Stimulated activated CD8-positive, alpha-beta memory T cell treated with anti-CD3 and anti-CD28 coated beads, Interleukin-4, amount 100 ng/mL, for 48 hours (primary cell): ENCODE measurements at places on chromosomes 12 and 14.
A peak's percentile ranks its signal among the peaks of the same experiment; 100 is the strongest.

- no peak for DNase-seq
These were observed 153.1 kb downstream of the ALG10B start for GRCh38 chr12:38469715-38470114.

DNA sequence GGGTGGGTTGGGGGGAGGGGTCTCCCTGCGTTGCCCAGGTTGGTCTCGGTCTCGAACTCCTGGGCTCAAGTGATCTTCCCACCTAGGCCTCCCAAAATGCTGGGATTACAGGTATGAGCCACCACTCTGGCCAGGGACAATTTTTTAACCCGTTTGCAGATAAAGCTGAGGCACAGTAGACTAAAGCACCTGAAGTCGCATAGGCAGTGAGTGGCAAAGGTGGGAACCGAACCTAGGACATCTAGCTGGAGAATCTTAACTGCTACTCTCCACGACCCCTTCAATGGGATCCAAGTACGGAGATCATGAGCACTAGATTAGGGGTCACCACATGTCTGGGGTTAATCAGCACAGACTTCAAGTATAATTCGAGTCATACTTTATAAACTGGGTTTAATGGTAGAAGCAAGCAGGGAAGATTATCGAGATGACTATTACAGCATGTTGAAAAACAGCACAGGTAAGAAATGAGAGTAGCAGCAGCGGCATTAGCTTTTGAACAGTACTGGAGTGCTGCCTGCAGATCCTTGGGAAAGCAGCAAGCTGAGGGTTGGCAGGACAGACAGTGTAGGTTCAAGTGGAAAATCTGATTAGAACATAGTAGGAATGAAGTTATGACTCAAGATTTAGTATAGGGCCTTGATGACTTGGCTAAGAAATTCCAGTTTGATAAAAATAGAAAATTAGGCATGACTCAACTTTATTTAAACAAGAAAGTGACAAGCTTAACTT lies 23.9 kb downstream of the NID2 start:
- DNase-seq, result no peak

DNA sequence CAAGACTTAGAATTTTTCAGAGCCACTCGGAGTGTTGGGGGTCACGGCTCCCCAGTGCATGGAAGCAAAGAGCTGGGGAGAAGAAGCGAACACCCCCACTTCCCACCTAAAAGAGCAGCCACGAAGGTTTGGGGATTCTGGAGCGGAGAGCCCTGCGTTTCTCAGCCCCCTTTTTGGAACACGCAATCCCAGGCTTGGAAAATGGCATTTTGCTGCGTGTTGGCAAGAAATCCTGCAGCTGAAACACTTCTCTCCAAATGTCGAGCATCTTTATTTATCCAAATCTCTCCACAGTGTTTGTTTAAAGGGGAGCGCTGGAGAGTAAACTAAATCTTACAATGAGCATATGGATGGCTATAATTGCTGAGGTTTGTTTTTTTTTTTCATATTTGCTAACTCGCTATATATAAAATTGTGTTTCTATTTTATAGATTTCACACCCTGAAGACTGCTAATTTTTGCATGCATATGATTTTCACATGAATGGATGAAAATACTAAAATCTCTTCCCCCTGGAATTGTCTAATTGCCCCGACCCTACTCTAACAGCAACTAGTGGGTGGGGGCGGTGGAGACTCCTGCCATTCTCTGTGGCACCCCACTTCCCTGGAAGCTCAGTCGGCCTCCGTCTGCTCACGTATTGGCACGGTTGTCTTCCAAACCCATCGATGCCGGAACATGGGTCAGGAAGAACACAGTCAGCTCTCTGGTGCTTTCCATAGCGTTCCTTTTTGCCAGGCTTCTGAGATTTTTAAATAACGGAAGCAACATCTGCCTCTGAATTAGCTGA lies 120.5 kb downstream of the GCH1 start:
- DNase-seq, result no peak

GRCh38 chr12:63151623-63152320 lies 771 bp upstream of the AVPR1A start:
- peak; percentile 35 for DNase-seq

DNA sequence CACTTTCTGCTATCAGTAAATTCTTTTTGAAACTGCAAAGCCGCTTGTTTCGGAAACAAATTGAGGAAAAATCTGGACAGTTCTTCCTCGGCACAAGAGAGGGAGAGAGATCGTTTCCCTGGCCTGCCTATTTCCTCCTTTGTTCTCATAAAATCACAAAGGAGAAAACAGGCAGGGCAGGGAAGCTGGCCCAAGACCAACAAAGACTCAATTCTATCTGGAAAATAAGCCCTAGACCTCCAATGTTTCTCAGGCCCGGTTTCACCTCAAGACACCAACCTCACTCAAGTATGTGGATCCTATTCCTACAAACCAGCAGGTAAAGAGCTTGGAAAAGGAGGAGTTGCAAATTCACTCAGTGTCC lies 19.5 kb downstream of the DICER1 start:
- no peak for DNase-seq

GRCh38 chr12:12415886-12416285 lies 59.0 kb downstream of the BORCS5 start:
- no peak for DNase-seq

DNA sequence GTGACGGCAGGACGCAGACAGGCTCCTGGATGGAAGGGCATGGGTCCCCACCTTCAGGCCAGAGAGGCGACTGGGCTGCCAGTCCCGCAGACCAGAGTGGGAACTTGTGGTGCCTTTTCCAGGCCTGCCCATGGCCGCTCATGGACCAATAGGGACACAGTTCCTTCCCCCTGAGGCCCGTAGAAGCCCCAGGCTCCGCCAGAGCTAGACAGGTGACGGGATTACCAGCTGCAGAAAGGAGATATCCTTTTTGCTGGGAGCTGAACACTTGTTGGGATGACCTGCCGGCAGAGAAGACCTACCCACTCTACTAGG lies 73.6 kb upstream of the RASSF8 start:
- no peak for DNase-seq

- no peak for DNase-seq
These were observed 10.0 kb downstream of the SPRING1 start for GRCh38 chr12:116727891-116728290.

GRCh38 chr14:33909380-33910084 lies 41.3 kb downstream of the EGLN3 start:
- DNase-seq, result no peak

DNA sequence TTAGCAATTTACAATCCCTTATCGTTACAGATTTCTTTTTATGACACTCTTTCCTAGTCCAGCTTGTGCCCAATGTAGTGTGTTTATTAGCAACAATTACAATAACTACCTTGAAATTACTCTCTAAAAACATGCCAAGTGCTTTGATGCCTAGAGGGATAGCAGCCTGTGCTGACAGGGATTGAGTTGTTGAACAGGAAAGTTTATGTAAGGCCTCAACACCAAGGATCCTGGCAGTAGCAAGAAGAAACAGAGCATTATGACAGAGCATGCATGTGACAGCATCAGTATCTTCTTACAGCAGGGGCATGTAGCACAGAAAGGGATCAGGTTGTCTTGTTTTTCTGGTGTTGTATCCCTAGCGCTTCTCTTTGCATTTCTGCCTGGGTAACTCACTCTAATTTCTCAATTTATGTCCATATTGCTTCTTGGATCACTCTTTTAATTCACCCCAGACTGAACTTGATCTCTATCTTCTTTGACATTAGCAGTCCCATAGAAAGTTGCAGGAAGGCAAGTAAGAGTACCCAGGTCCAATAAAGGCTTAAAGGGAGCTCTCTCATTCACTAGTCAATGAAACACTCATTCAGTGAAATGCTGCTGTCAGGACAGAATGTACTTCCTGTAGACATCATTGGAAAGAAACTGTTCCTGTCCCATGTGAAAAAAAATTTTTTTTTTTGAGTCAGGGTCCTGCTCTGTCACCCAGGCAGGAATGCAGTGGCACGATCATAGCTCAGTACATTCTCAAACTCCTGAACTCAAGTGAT lies 220.0 kb upstream of the GRIP1 start:
- DNase-seq, result no peak

DNA sequence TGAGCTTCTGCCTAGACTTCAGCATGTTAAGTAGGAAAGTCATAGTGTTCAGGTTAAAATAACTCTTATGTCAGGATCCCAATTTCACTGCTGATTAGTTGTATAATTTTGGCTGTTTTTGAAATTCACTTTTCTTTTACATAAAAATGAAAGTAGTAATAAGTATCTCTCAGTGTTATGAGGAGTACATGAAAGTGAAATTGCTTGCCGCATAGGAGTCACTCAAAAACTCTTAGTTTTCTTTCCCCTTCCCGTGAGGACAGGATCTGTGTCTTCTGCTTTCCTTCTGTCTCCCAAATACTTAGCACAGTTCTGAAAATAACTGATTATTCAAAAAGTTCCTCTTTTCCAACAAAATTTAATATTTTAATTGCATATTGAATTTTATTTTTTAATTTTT lies 100.5 kb downstream of the SLC38A4 start:
- DNase-seq, result no peak

DNA sequence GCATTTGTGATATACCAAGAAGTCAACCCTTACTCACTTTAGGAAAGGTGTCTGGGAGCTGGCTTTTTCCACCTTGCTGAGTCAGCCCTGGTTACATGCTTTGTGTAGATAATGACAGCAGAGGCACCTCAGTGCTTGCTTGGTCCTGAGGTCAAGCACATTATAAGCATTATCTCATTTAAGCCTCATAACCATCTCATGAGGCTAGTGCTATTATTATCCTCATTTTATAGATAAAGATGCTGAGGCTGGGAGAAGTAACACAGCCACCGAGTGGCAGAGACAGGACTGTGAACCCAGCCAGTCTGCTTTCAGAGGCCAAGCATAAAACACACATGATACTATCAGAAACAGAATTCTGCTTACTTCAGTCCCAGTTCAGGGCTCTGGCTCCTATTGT lies 29.4 kb downstream of the MAX start:
- no peak for DNase-seq

DNA sequence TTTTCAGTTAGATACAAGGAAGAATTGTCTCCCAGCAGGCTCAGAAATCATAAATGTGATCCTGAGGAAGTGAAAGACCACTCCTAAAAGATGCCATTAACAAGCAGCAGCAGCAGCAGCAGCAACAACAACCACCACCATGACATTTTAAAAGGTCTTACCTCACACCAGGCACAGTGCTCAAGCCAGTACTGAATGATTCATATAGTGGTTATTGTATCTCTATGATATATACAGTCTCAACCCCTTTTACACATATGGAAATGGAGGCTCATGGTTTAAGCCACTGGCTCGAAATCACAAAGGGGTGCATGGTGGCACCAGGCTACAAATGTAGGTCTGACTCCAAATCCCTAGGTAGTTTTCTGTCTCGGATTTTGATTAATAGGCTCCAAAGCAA lies 126.9 kb downstream of the KTN1 start:
- DNase-seq, result no peak

- no peak for DNase-seq
These were observed 9.8 kb downstream of the RTL1 start for GRCh38 chr14:100893760-100894159.

DNA sequence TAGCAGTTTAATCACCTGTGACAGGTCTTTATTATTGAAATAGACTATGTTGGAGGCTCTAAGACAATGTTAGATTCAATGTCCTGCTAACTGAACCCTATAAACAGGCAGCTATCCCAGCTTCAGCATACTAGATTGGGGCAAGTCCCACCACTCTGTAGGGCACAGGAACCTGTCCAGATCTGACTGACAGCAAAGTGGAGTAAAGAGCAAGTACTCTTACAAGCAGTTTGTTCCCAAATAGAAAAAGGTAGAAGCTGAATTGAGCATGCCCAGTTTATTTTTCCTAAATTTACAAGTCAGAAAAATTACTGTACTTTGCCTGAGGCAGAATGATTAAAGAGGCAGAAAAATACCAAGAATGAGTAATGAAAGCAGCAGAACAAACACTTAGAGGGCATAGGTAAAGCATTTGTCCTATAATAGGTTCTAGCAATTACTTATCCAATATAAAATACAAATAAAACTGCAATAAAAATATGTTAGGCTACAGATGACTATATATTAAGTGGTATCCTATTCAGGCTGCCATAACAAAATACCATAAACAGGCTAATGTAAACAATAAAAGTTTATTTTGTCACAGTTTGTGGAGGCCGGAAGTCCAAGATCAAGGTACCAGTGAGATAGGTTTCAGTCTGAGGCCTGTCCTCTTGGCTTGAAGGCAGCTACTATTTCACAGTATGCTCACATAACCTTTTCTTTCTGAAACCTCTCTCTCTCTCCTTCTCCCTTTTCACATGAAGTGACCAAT lies 868.2 kb downstream of the C12orf50 start:
- DNase-seq, result no peak

DNA sequence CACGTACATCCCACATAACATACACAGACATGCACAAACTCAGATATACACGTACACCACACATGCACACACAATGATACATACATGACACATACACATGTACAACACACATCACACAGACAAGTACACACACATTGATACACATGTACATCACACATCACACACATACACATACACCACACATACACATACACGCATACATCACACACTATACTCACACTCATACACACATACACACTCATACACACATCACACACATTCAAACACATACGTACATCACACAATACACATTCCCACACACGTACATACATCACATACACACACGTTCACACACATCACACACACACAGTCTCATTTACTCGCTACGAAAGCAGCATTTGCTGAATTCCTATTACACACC lies 4.5 kb downstream of the ZNF605 start:
- DNase-seq, result no peak

DNA sequence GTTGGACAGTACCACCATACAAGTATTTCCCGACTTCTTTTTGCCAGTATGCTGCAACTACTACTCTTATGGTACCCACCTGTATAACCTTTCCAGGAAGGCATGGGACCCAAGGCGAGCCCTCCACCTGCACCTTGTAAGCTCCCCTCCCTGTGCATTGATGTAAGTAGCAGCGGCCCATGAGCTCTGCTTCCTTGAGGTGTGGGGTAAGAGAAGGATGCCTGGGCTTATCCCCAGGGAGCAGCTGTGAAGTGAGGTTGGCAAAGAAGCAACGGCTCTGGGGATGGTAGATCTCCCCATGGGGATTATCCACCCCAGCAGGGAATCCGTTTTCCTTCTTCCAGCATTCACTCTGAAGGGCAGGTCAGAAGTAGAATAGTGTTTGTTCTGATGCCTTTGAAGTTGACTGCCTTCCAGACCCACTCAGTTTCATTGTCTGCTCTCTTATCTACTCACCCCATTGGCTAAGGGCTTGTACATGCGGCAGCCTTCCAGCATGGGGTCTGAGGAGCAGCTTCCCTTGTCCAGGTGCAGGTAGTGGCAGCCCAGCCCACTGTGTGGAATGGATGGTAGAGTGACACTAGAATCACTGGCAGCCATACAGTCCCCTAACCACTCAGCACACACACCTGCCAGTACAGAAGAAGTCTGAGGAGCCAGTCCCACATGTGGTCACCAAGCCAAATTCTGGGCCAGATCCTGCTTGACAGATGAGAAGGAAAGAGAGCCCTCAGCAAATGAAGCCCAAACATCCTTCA lies 3.4 kb downstream of the CIROP start:
- DNase-seq, result no peak

GRCh38 chr14:21201732-21202462 lies 46.0 kb upstream of the OR5AU1 start:
- no peak for DNase-seq

DNA sequence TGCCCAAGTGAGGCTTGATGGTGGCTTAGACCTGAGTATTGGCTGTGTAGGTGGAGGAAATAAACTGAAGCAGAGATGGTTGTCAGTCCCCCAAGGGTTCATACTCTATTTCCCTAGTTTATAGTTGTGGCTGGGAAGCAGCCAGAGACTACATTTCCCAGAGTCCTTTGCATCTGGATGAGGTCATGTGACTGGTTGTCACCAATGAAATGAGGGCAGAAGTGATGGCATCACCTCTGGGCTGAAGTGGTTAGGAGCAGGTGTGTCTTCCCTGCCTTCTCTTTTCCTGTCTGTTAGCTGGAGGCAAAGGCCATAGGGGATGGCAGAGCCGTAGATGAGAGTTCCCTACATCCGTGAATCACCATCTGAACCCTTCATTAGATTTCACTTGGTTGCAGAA lies 16.3 kb upstream of the NOS1 start:
- no peak for DNase-seq
